ENCODE measurements at places on chromosomes 1 and 21.
A peak's percentile ranks its signal among the peaks of the same experiment; 100 is the strongest.

GRCh38 chr1:237478842-237479241 is 411.9 kb downstream of the ZP4 start:
- DNase-seq, result no peak

- DNase-seq, result no peak
Measured at GRCh38 chr1:58964880-58965279, 181.0 kb upstream of the JUN start.

DNA sequence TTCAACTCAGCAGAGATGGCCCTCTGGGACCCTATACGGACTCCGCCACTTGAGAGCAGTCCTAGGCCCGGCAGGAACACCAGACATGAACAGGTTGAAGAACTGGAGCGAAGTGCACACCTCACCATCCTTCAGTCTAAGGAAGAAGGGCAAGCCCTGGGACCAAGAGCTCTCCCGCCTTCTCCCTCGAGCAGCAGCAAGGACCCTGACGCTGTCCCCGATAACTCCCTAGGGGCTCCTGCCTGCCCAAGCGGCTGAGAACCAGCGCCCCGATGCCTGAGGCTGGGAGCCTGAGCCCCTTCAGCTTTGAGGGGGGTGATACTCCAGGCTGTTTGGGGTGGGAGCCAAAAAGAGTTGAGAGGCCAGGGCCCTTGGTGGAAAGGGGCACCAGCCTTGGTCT is 10.2 kb downstream of the TMEM81 start:
- no peak for DNase-seq

DNA sequence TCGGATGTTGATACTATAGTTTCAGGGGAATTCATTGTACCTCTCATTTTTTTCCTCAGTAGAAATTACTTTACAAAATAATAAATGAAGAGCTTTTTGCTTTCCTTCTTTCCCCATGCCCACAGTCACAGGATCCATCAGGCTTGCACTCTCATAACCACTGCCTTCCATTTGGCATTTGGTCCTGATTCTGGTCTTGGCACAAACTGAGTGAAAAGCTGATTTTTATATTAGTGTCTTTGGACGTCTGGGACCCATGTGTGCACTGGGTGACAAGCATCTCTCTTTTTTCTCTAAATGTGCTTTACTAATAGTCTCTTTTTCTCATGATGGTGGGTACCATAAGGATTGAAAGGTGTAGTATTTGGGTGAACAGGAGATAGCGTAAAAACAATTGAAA is 2.8 kb downstream of the ELAVL4 start:
- no peak for DNase-seq

GRCh38 chr21:41519806-41520559 is 12.0 kb upstream of the TMPRSS2 start:
- no peak for DNase-seq

DNA sequence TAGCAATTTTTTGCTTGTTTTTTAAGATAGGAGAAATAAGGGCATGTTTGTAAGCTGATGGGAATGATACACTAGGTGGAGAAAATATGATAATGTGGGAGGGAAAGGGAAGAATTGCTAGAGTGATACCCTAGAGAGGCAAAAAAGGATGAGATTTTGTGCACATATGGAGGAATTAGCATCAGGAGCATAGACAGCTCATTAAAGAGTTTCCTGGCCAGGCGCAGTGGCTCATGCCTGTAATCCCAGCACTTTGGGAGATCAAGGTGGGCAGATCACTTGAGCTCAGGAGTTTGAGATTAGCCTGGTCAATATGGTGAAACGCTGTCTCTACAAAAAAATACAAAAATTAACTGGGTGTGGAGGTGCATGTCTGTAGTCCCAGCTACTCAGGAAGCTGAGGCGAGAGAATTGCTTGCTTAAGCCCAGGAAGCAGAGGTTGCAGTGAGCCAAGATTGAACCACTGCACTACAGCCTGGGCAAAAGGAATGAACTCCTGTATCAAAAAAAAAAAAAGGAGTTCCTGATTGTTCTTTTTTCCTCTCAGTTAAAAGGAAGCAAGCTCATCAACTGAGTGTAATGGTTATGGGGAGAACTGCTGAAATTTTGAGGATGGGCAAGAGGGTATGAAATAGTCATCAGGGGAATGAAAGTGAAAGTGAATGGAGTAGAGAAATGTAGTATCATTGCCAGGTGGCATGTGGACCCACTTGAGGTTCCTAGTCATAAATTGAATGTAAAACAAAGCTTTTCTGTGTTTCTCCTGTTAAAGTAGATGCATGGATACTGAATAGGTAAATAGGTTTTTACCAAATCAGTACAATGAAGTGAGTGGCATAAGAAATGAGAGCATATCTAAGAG is 35.5 kb downstream of the SH3GLB1 start:
- DNase-seq, result no peak

DNA sequence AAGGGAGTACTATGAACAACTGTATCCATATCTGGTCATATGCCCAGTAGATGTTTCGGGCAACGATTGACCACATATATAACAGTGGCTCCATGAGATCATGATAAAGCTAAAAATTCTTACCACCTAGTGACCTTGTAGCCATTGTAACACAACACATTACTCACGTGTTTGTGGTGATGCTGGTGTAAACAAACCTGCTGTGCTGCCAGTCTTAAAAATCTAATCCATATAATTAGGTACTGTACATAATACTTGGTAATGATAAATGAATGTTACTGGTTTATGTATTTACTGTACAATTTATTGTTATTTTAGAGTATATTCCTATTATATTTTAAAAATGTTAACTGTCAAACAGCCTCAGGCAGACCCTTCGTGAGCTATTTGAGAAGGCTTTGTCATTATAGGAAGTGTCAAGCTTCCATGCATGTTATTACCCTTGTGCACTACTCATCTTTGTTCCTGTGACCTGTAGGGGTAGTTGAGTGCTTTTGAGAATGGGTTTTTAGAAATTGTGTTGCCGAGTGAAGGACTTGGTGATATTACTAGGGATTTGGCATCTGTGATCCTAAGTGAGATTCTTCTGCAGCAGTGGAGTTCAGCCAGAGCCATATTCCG is 23.6 kb downstream of the DIP2A start:
- DNase-seq, result no peak

GRCh38 chr1:30761381-30762151 is 4.0 kb upstream of the LAPTM5 start:
- no peak for DNase-seq

GRCh38 chr1:7043719-7044535 is 258.7 kb downstream of the CAMTA1 start:
- DNase-seq, result no peak

DNA sequence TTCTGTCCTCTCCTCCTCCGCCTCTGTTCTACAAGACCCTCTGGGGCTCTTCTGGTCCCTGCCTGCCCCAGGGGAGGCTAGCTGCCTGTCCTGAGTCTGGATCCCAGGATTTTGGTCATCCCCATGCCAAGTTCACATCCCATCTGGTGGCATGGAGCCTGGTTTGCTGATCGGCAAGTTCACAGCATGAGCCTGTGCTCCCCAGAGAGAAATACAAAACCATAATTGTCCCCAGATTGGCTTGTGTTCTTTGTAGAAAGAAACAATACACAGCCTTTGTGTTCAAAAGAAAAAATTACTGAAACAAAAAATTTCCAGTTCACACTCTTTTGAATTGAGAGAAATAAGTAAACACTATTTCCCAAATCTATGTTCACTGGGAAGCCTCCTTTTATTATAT is 149.4 kb upstream of the ZC3H12A start:
- peak; percentile 20 for DNase-seq

DNA sequence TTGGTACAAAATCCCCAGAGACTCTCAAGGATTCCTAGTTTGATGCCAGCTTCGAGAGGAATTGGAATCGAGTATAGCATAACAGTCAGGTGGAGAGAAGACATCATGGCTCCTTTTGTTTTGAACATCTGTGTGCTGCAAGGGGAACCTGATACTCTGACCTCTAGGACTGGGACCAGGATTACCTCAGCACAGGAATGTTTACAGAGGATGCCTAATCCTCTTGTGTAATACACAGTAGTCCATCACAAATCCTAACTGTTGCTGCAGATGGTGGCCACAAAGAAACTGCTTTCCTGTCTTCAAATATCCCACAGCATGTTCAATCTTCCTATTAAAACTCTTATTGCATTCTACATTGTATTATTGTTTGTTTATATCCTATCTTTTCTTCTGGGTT is 111.8 kb upstream of the PRMT6 start:
- no peak for DNase-seq
